ENCODE measurements at places on chromosomes 6 and 20.
A peak's percentile ranks its signal among the peaks of the same experiment; 100 is the strongest.

GRCh38 chr6:155523821-155524651 lies 68.4 kb upstream of the NOX3 start:
- no peak for DNase-seq

DNA sequence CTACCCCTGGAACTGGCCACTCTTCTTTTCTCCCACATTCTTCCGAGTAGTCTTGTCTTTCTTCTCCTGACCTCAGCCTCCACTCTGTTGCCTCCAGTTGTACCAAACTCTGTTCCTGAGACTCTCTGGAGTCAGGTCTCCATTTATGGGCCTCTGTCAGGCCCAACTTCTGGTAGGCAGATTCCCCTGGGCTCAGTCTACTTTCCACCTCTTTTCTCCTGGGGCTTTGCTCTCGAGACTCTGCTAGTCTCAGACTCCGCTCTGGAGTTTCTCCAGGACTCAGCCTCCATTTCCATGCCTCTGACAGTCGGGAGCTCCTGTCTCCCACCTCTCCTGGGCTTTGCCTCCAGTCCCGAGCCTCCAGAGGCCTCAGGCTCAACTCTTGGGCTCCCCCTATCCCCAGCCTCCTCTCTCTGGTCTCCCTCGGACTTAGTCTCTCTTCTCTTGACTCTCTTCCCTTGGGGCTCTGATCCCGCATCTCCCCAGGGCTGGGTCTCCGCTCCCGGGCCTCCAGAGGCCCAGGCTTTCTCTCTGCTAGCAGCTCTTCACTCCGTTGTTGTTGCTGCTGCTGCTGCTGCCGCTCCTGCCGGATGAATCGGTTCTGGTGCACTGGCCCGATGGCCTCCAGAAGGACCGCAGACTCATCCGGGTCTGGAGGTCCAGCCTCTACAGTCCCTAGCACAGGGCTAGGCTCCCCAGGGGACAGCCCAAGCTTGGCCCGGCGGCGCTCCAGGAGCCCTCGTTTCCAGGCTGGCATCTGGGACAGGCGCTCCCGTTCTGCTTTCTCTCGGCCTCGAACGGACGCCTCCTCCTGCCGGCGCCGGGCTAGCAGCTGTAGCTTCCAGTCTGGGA lies 1.1 kb downstream of the PPP1R18 start:
- peak; percentile 54 for DNase-seq

- DNase-seq: peak; percentile 10
Measured at GRCh38 chr6:131255434-131255833, 120.2 kb downstream of the AKAP7 start.

GRCh38 chr20:63309261-63310071 lies 16.5 kb downstream of the COL20A1 start:
- DNase-seq: peak; percentile 10

- DNase-seq: no peak
Measured at GRCh38 chr20:61925555-61926252, 140.0 kb downstream of the TAF4 start.

GRCh38 chr20:60038400-60039008 lies 80.3 kb downstream of the CDH26 start:
- DNase-seq: no peak

- no peak for DNase-seq
Measured at GRCh38 chr6:37062424-37062823, 57.0 kb downstream of the FGD2 start.

GRCh38 chr6:109121411-109121810 lies 26.1 kb downstream of the CEP57L1 start:
- no peak for DNase-seq

DNA sequence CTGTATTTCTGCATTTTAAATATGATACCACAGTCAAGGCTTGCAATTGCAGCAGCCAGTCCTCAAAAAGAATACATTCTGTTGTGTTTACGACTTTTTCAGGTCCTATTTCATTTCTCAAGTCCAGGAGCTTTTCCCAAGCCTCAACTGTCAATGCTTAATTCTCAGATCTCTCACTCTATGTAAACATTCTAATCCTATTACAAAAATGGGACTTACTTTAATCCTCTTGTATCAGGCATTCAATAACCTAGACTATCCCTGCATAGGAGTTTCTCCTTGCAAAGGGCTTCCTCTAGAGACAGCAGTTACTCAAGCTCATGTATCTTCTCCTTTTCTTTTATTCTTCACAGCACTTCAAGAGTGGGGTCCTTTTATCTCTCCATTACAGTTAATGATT lies 1293.0 kb downstream of the GRIK2 start:
- DNase-seq: no peak

DNA sequence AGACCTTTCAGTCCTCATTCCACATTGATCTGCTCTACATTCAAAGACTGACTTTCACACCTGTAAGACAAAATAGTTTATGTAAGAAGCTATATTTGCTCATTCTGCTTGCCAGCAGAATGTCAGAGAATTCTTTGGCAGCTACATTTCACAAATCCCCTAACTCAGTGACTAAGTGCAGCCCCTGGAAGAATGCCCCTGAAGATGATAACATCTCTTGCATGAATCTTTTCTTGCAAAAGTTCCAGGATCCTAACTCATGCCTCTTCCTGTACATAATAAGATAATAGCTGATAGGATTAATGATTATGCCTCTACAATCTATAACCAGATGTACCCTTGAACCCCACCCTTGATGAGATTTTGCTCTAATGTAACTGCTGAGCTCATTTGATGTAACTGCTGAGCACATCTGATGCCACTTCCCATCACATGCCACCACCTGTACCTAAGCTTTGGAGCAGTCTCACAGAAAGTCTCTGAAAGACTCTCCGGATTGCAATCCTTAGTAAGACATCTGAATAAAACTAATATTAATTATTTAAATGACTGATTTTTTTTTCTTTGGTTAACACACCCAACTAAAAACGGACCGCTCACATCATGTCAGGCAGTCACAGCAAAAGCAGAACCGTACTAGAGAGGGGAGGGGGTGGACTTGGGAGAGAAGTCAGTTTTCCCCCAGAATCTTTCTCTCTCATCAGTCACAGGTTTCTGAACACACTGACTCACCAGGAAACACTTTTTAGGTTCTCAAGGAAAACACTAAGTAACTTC lies 684 bp upstream of the DNAH8 start:
- no peak for DNase-seq

GRCh38 chr20:3930265-3931206 lies 41.3 kb downstream of the PANK2 start:
- no peak for DNase-seq

GRCh38 chr6:31769684-31770371 lies 7.3 kb downstream of the VWA7 start:
- peak; percentile 75 for DNase-seq

GRCh38 chr20:51061418-51062045 lies 38.6 kb upstream of the KCNG1 start:
- no peak for DNase-seq

DNA sequence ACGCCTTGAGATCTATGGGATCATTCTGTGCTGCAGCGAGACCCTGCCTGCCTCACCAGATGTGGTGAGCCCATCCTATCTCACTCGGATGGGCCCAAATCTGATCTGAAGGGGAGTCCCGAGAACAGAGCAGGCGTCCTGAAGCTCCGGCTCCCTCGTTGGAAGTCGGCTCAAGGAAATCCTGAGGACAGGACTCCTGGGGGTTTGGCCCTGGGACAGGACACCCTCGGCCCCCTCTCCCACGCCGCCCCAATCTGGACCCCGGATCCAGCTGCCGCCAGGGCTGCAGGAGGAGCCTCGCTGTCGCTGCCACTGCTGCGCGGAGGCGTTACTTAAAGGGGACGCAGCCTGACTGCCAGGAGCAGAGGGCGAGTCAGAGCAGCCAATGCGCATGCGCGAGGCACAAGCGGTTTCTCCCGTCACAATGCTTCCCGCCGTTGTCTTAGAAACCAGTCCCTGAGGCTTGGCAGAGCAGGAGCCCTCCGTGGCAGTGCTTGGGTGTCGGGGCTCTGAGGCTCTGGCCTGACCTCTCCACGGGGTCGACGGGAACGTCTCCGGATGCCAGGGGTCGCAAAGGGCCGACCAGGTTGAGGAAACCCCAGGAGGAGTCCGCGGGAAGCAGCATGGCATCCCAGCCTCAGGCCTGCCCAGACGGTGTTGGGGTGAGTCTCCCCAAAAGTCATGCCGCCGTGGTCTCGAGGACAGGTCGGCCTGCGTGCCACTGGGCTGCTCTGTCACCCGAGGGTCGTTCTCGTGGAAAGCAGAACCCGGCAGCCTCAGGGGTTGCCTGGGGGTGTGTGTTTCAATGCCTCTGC lies 1567.8 kb upstream of the DEFB115 start:
- DNase-seq: no peak

DNA sequence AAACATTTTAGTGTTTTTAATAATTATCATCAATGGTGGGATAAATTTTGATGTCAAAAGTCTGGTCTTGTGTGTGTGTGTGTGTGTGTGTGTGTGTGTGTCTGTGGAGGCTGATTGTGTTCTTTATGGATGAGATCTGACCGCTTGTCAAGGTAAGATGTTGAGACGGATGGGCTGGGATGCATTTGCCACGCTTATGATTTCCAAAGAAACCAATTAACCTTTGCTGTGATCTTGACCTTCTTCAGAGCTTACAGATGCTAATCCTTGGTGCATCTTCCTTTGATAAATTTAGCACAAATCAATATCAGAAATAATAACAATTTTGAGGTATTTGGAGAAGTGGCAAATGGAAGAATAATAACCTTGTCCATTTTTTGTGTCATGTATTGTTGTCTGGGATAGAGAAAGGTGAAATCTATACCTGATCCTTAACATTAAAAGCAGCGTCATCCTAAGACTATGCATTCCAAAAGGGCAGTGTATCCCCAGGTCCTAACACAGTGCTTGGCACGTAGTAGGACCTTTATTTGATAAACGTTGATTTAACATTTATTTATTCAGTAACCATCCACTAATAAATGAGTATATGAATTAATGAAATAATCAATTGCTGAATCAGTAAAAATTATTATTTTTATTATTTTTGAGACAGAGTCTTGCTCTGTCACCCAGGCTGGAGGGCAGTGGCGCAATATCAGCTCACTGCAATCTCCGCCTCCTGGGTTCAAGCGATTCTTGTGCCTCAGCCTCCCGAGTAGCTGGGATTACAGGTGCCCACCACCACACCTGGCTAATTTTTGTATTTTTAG lies 70.1 kb downstream of the ZDHHC14 start:
- DNase-seq: no peak

DNA sequence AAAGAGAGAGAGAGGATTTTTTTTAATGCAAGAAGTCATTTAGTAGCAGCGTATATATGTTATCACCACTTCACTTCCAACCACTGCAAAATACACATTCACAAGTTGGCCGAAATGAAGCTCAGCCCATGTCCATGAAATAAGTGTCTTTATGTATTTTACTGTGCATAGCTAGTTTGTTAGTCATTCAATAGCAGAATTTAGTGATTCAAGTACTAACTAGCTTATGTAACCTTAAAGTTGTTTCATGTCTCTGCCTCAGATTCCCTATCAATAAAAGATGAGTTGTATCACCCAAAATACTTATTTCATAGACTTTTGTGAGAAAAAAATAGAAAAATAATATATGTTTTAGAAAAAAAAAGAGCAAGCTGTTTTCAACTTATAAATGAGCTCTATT lies 153.7 kb upstream of the PRDM1 start:
- DNase-seq: no peak

DNA sequence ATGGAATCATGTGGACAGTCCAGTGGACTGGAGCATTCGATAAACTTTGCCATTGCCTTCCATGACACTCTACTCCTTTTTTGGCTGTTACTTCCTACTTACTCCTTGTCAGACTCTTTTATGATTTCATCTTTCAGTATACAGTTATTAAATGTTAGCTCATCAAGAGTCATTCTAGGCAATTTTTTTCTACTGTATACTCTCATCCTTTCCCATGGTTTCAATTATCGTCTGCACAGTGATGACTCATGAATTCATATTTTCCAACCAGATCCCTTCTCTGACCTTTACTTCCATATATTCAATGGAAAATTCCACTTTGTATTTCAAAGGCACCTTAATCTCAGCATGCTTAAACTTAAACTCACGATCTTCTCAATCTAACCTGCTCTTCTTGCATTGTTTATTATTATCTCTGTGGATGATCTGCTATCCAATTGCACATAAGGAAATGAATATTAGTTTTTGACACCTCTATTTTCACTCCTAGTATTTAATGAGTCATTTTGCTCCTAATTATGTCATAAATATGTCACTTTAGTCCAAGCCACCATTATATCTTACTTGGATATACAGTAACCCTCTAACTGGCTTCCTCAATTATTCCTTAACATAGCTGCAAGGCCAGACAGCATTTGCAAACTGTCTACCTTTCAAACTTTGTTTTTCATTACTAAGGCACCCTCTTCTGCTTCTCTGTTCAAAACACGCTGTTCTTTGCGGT lies 427.5 kb downstream of the PHF3 start:
- DNase-seq: no peak

DNA sequence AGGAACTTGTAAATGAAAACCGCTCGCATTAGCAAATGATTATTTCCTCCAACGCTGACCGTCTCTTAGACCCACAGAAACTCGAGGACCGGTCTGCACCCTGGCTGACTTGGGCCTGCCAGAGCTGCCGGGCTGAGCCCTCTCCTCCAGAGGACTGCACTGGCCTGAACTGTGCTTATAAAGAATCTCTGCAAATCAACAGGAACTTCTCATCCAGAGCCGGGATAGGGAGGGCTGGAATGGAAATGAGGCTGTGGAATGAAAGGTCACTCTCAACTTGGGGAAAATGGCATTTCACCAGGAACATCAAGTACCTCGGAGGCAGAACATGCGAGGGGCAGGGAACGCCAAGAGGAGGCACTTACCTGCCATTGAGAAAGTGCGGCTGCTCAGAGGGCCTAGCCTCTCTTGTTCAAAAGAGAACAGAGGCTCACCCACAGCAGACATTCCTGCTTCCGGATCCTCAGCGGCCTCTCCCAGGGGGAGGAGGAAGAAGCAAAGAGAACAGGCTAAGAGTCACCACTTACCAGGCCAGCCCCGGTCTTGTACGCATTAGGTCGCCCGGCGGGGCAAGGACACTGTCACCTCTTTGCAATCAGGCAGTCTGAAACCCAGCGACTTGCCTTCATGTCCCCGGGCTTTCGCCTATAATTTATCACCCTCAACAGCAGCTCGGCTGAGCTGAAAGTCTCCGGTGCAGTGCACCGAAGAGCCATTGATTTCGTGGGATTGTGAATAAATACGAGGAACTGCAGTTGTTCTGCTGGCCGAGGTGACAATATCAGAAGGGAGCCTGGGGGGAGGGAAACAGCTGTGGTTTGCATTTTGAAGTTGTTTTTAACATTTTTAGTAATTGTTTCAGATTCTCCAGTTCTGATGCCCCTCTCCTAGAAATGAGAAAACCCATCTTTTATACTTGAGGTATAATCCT lies 37.6 kb downstream of the ZMYND8 start:
- DNase-seq: no peak

DNA sequence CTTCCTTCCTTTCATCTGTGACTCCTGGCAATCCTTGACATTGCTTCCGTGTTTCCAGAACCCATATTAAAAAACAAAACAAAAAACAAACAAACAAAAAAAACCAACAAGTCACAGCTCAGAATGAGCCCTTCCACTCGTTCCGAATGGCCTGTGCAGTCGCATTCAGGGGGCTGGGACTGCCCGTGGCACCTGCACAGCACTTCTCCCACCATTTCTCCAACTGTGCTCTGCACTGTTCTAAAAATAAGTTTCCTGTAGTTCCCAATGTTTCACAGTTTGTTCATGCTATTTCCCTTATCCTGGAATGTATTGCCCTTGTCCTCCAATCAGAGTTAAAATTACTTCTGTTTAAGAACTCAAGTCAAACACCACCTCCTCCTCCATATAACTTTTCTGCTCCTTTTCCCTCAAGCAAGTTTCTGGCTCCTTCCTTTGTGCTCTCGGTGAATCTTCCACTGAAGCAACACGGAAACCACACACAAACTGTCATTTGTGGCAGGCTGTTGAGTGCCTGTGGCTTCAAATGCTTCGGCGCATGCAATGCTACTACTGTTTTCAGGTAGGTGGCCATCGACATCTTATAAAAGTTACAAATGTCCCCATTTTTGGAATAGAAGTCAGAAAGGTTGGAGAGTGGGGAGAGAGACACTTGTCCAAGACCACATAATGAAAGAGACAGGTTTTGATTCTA lies 57.7 kb downstream of the PDE10A start:
- DNase-seq: no peak

Data from OCI-LY7 (cell line).